ENCODE measurements at places on chromosomes 2 and 18.

- no peak for DNase-seq
Observed at GRCh38 chr2:240013343-240013742, 11.8 kb downstream of the NDUFA10 start.

- DNase-seq = no peak
Observed at GRCh38 chr18:8792688-8793316, 87.4 kb downstream of the MTCL1 start.

- DNase-seq = no peak
Observed at GRCh38 chr2:75238670-75239330, 39.5 kb upstream of the TACR1 start.

- DNase-seq = no peak
Observed at GRCh38 chr2:31233231-31233630, 721 bp upstream of the EHD3 start.

DNA sequence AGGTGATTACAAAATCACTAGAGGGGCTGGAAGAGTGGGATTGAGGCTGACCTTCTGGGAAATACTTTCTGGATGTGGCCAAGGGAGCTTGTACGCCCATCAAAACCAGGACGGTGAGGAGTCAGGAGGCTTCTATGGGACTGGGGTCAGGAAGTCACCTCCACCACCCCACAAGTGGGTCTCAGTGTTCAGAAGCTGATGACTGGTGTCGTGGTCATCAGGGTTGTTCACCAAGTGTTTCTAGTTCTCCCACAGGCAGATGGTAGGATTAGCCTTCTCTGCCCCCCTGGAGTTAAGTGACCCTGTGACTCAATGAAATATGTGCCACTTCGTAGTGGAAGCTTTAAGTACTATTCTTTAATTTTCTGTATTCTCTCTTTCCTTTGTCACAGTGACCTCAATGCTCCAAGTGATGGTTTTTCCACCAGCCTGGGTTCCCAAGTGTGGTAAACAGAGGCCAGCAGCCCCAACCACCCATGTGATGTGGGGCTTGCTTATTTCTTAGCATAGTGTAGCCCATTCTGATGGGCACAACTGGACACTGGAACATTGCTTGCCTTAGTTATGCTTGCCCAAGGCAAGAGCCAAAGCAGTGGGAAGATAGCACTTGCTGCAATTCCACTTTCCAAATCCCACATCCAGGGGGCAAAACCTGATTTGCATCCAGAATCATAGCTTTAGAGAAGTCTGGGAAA lies 258.8 kb downstream of the CYP26B1 start:
- no peak for DNase-seq
